Stromal cell of bone marrow (primary cell): ENCODE measurements at places on chromosomes 1 and 21.
A peak's percentile ranks its signal among the peaks of the same experiment; 100 is the strongest.

GRCh38 chr21:29508301-29508700, 209.6 kb downstream of the BACH1 start:
- no peak for DNase-seq

DNA sequence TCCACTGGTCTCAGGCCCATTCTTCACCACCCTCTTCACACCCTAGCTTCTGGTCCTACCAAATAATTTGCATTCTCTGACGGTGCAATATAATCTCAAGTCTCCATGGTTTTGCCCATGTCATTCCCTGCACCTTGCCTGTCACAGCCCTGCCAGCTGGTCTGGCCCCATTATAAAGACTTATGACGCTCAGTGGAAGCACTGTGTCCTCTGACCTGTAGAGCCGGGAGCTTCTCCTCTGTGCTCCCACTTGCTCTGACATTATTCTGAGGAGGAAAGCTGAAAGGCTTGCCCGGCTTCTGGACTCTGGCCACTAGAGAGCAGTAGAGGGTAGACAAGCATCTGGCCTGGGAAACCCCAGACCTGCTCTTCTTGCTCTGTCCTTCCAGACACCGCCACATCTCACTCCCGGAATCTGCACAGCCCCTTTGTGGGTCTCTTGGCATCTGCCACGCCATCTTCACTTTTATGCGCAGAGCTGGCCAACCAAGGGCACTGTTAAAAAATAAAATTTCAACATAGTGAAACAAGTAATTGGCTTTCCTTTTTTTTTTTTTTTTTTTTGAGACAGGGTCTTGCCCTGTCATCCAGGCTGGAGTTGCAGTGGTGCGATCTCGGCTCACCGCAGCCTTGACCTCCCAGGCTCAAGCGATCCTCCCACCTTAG, 44.4 kb downstream of the NENF start:
- DNase-seq, result peak; percentile 73

- DNase-seq, result no peak
These were observed 538 bp upstream of the RCAN1 start for GRCh38 chr21:34615487-34615814.

- DNase-seq, result no peak
These were observed 135.0 kb downstream of the ATP5PO start for GRCh38 chr21:33780631-33781030.

DNA sequence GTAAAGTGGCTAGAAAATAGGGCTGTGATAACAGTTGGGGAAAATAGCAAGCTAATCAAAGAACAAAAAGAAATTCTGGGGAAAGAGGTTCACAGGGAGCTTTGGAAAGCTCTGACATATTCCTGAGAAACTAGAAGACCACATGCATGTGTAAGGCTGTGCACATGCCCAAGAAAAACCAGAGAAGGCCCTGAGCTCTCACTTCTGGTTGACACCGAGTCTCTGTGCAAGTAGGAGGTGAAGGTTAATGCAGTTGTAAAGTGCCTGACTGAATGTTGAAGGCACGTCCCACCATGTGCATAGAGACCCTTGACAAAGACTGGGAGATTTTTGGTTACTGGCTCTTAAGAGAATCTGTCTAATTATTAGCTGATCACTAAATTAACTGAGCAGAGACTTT, 261.0 kb downstream of the DYRK1A start:
- no peak for DNase-seq

DNA sequence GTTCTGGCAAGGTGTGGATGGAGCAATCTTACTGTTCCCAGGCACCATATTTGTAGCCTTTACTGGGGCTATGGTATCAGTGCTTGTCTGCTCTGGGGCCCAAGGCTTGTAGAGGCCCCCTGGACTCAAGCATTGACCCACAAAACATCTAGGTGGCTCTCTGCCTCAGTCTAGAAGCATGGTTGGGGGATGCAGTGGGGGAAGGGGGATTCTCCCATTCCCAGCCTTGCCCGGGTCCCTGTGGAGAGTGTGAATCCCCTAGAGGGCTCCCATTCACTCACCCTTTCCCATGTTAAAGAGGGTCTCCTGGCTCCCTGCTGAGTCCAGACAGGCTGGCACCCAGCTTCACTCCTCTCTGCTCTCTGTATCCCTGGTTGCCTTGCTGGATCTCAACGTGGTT, 28.2 kb upstream of the DIRAS3 start:
- DNase-seq, result no peak

DNA sequence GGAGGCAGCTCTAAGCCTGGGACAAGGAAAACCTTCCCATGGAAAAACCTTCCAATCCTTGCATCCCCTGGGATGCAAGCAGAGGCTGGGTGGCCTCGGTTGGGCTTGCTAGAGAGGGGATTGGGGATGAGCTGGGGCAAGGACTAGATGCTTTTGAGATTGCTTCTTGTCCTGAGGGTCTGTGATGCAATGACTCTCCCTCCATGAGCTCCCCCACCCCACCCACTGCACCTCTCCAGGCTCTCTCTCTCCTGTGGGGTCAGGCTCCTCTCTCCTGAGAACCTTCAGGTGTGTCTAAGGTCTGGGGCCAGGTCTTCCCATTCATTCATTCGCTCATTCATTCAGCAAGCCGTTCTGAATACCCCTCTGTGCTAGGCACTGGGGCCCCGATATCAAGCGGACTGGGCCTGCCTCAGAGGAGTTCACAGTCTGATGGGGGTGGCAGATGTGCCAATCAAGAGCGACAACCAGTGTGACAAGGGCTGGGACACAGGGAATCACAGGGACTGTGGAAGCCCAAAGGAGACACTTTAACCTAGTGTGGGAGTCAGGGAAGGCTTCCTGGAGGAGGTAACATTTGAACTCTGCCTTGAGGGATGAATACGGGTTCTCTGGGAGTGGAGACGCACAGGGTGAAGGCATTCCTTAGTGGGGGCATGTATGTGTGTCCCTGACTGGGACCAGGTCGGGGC, 6.5 kb downstream of the LDLRAD1 start:
- DNase-seq, result no peak

- DNase-seq, result no peak
These were observed 76.5 kb downstream of the ARHGEF10L start for GRCh38 chr1:17615959-17616358.

DNA sequence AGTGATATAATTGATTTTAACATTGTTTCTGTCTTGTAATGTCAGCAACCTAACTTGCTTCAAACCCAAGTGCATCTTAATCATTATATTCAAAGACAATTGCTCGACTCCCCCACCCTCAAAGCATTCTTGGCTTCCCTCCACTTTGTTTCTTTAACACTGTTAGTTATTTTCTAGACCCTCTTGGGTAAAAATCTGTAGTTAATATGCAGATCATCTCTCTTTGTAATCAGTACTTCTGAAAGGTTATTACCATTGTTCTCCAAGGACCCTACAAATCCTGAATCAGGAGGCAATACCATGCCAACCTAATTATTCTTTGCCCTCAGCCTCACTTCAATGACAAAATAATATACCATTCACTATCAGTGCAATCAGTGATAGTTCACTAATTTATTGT, 1075.7 kb downstream of the AMY1C start:
- DNase-seq, result no peak

DNA sequence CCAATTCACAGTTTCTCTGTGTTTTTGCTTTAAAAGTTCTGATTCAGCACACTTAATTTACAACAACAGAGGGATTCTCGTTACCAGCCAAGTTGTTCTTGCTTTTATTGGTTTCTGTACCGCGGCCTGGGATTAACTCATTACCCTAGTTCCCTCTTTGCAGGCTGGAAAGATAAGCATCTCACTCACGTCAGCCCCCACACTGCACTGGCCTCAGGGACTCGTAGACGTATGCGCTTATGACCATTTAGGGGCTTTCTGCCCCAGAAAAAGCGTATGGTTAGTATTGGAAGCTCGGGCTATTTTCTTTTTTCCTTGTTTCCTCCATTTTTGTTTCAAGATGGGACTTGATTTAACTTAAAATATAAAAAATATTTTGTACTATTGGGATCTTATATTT, 76.0 kb downstream of the POFUT2 start:
- DNase-seq, result no peak

DNA sequence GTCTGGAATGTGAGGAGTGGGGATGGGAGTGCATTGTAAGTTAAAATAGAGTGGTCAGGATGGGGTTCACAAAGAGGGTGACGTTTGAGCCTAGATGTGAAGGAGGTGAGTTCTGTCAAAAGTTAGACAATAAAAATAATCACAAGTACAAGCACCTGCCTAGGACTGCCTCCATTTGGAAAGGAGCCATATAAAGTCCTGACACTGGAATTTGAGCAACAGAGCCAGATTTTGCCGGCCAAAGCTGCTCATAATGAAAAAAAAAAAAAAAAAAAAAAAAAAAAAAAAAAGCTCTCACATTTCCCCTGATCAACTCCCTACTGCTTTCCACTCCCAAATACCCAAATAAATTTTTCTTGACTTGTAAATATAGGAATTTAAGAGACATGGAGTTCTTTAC, 4.1 kb downstream of the PALMD start:
- DNase-seq, result no peak

DNA sequence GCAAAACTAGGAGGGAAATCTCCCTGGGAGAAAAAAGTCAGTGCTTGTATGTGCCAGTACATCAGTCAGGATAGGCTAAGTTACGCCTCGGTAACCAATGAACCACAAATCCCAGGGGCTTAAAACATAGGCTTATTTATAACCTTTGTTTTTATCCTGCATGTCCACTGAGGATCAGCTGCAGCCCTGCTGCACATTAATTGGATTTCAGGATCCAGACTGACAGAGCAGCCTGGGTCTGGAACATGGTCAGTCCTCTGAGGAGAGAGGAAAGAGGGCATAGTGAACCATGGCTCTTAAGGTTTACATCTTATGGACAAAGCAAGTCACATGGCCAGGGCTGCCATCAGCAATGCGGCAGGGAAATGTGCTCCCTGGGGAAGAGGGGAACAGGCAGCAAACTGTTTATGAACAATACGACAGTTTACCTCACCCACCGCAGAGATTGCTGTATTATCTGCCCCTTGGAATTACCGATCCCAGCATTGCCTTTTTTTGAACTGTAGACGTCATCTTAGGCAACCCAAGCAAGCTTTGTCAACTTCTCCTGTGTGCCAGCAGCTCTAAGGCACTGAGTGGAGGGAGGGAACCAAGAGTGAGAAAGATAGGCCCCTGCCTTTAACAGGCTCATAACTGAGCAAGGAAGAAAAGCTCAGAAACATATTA, 9.1 kb upstream of the SPRR4 start:
- no peak for DNase-seq

- peak; percentile 25 for DNase-seq
These were observed at the start of gene HENMT1 for GRCh38 chr1:108661030-108661609. HENMT1 (minus strand) TSS chr1:108661093; CDS start chr1:108659884, 1,209 bp downstream.

GRCh38 chr1:174367892-174368291, 79.9 kb upstream of the GPR52 start:
- no peak for DNase-seq

GRCh38 chr1:219322766-219323165, 149.1 kb downstream of the LYPLAL1 start:
- no peak for DNase-seq

GRCh38 chr21:29190923-29191331, 60.5 kb downstream of the MAP3K7CL start:
- DNase-seq, result peak; percentile 55

- DNase-seq, result no peak
These were observed 2.1 kb downstream of the OTUD3 start for GRCh38 chr1:19884312-19884711.

- peak; percentile 11 for DNase-seq
These were observed 27.9 kb downstream of the LRRC8B start for GRCh38 chr1:89552471-89553081.

DNA sequence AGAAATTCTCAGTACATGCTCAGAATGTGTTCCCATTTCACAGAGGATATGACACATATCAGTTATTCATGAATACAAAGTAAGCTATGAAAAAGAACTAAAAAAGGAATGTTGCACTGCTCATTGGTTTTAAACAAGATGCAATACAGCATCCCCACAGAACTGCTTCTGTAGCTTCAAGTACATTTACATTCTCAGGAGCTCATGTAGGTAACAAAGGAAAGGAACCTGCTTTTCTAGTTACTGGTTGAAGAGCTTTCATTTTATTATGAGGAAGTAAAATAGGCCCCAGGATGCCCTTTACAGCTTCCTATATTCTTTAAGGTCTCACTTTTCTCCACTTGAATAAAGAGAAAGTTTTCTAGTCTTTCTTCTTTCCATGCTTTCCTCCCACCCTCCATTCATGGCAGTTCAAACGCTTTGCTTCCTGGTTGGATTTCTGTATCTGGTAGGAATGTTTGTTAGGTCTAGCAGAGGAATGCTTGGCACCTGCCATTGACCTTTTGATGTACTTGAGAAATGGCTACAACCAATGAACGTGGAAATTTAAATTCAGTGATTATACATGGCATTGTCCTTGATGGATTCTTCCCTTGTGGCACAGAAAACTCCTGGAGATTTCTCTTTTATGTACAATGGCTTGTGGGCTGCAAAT, 27.1 kb upstream of the KCNK2 start:
- no peak for DNase-seq

- no peak for DNase-seq
These were observed 63.1 kb downstream of the NIBAN1 start for GRCh38 chr1:184911103-184911745.

DNA sequence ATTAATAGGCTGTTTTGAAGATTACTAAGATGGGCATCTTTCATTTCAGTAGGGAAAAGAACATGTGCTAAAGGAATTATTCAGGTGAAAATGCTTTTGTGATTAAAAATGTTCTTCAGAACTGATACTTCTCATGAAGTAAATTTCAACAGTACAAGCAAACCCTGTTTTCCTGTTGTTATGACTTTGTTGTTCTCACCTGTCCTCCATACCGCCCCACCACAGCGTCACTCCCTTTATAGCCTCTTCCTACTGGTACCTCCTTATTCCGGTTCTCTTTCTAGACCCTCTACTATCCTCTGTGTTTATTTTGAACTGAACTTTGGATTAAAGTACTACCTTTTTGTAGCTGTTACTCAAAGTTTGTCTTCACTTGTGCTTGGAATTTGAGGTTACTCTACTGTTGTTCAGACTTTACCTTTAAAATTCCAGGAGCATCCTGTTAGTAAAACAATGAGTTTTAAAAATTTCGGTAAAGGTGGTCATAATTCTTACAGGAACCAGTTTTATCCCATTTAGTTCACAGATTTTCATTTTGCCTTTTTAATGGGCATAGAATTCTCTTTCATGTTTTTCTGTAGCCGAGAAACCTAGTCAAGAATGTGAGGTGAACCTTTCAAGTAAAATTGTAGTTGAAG, 10.9 kb downstream of the CNST start:
- no peak for DNase-seq

GRCh38 chr1:99934801-99935200, 35.0 kb upstream of the SLC35A3 start:
- DNase-seq, result no peak

DNA sequence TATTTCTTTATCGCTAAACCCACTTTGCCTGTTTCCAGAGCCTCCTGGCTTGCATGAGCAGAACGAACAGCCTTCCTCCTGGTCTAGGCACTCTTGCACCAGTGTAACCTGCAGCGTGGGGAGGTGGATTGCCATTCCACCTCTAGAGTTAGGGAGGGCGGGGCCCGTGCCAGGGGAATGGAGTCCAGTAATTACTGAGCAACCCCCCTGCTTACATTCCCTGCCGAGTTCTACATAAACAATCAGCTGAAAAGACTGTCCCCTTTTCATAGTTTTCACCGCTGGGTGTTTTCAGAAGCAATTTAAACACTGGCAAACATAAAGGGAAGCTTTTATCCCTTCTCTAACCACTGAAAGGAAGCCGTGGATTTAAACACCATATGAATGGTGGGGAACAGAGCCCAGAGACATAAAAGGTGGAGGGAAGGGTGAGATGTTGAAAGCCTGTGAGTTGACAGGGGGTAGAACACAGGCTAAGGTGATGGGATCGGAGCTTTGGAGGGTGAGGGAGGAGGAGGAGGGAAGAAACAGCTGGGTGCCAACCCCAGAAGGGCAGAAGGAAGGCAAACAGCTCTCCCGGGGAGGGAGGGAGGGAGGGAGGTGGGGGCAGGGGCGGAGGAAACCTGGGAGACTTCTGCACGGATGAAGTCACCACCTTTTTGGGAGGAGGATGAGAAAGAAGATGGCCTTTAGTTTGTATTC, 68.0 kb upstream of the WDR26 start:
- DNase-seq, result no peak

- DNase-seq, result no peak
These were observed 31.4 kb downstream of the CTH start for GRCh38 chr1:70442490-70442889.
